Islet precursor cell (in vitro differentiated cells): ENCODE measurements at places on chromosomes 11 and 22.

GRCh38 chr11:60840470-60841430 is 1.2 kb upstream of the CCDC86 start:
- no peak for DNase-seq

GRCh38 chr11:78332174-78332866 is 85.3 kb downstream of the GAB2 start:
- DNase-seq, result no peak

GRCh38 chr11:90407350-90407749 is 184.5 kb upstream of the CHORDC1 start:
- DNase-seq, result no peak

- DNase-seq, result no peak
Measured at GRCh38 chr11:9059406-9059805, 32.0 kb downstream of the SCUBE2 start.

DNA sequence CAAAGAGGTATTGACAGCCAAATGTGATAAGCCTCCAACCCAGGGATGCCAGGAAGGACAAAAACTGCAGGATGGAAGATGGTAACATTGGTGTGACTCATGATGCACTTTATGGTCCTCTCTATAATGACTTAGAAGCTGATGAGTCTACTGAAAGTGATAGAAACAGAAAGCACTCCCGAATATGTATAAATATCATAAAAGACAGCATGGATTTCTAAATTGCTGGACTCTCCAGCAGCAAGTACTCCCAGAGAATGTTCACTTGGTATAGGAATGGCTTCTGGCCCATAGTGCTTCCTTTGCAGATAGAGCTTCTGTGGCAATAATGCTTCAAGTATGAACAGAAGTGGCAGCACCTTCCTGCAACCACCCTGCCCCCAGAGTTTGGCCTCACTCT is at the start of gene OR52B2:
Gene OR52B2 (minus strand): TSS at position 101 of the 400 bp plus-strand sequence. CDS start 0 bp downstream, at position 101.
- no peak for DNase-seq

- peak; percentile 42 for DNase-seq
Measured at GRCh38 chr22:38946771-38947170, 10.6 kb upstream of the APOBEC3A start.

DNA sequence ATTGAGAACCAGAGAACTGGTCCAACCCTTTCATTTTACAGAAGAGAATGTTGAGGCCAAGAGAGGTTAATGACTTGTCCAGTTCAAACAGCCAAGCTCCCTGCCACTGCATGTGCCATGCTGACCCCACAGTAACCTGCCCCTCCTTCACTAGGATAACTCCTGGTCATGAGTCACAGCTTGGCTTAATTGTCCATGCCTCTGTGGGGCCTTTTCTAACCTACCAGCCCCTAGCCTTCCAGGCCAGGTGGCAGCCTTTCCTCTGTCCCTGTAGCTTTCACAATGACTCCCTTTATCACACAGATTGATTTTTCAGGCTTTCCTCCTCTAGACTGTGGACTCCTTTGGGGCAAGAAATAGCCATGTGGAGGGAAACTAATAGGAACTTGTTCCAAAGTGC is 97.2 kb downstream of the PIWIL4 start:
- DNase-seq, result peak; percentile 79

GRCh38 chr22:39995393-39996252 is 869 bp downstream of the FAM83F start:
- peak; percentile 63 for DNase-seq

- DNase-seq, result no peak
Measured at GRCh38 chr11:17171343-17171742, 36.4 kb downstream of the PIK3C2A start.

DNA sequence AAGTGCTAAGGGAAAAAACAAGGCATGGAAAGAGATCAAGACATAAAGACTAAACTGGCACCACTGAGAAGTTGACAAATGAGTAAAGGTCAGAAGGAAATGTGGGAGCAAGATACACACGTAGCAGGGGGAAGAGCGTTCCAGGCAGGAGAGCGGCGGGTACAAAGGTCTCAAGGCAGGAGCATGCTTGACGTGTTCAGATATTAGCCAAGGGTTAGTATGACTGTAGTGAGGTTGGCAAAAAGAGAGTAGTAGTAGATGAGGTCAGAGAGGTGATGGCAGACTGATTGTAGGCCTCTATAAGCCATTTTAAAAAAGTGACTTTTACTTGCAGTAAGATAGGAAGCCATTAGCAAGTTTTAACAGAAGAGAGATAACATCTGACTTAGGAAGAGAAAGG is 9.9 kb downstream of the SYT9 start:
- no peak for DNase-seq

DNA sequence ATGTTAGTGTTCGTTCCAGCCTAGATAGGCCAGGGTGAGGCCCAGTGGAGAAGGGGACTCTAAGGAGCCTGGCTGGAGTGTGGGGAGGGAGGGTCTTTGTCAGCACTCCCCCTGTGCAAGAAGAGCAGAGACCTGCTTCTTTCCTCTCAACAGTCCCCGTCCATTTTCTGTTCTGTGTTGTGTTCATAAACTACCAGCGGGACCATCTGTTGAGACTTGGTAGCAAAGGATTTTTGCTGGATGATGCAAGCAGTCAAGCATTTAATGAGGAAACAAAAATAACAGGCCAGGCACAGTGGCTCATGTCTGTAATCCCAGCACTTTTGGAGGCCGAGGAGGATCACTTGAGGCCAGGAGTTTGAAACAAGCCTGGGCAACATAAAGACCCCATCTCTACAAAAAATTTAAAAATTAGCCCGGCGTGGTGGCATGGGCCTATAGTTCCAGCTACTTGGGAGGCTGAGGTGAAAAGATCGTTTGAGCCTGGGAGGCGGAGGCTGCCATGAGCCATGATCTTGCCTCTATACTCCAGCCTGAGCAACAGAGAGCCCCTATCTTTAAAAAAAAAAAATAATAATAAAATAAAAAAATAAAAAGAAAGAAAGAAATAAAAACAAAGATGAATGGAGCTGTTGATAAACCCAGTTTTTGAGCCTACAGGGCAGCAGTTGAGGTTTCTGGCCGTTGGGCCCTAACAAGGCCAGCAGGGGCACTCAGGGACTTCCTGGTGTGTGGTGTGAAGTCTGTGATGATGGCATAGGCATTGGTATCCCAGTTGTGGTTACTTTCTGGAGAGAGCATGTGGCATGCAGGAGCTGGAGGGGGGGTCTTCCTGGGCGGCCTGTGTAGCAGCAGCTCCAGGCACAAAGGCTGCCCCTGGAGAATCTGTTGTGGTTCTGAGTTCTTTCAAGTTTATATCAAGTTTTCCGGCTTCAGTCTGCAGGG is 1.7 kb upstream of the TXNRD2 start:
- DNase-seq, result peak; percentile 74

DNA sequence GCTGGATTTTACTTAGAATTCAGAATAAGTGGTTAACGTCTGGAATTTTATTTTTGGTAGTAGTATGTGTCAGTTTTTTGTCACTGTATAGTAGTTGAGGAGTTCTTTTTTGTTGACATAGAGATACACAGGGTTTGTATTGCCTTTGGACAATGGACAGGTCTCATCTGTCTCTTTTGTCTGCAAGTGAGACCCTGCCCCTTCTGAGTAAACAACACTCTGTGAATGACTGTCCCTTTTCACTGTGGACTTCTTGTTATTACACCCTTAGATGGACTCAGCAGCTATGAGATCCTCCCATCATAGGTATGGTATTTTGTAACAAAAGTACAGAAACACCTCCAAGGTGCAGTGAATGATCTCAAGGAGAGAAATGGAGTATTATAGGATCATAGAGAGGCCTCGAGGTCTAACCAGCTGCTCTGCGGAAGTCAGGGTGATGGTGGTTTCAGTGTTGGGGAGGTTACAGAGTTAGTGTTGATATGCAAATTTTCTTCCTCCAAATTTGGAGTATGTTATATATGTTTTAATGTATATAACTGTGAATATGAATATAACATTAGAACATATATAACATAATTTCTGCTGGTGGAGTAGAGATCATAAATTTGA is 7.8 kb downstream of the PPP6R3 start:
- DNase-seq, result no peak

- peak; percentile 61 for DNase-seq
Measured at GRCh38 chr11:65169164-65169641, 830 bp upstream of the SPDYC start.

GRCh38 chr11:67494371-67495233 is 10.6 kb downstream of the PITPNM1 start:
- DNase-seq, result no peak

- no peak for DNase-seq
Measured at GRCh38 chr11:124605719-124606118, 5.5 kb upstream of the PANX3 start.

DNA sequence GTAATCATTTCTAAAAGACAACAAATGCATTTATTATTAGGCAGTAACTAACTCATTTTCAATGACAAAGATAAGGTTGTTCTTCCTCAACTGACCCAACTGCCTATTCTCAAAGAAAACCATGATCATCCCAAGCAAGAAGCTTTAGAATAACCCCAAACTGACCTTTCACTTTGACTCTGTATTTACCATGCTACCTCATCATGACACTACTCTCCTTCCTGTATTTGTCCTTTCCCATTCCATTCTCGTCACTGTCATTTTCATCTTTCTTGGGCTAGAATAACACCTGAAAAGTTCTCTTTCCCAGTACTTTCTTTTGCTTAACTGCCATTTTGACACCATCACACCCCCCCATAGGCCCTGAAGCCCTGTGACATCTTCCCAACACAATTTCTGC is 48.3 kb downstream of the TCF20 start:
- DNase-seq, result no peak

DNA sequence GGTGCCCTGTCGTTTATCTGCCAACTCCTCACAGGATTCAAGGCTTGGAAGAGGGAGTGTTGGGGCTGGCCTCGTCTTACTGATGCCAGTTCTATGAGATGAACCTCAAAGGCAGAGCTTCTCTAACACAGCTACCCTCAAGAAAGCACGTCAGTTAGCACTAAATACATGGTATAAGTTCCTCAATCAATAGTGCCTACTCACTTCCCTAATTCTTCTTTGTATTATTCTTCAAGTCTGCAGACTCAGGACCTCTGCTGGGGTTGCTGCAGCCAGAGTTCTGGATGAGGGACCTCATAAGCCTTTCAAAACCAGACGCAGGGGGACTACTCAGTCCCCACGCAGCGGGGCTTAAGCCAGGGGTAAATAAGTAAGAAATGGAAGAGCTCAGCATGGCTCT is 118.3 kb downstream of the VPREB1 start:
- no peak for DNase-seq

GRCh38 chr11:1906611-1907423 is 12.7 kb upstream of the TNNT3 start:
- no peak for DNase-seq

DNA sequence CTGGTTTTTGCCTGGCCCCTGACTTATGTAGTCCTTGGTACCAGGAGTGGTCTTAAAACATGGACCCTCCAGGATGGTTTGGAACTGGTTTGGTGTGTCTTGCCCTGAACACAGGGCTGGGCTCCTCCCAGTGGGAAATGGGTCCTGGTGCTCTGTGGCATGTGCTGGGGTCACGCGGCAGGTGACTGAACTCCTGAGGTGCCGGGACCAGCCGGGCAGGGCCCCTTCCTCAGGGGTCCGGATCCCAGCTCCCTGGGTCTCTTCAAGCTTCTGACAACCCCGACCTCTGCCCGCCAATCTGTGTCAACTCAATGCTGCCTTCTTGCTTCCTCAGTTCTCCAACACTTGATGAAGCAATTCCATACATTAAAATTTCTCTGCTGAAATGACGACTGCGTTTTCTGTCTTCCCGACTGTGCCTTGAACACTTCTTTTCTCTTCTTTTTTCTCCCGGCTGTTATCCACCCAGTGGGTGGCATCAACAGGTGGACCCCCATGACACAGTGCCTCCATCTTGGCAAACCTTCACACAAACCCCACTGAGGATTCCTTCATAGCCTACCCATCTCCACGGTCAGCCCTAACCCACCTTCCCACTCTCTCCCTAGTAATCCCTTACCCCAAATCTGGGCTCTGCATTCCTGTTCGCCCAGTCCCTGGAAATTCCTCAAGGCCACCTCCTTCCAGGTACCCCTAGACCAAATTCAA is 4.4 kb downstream of the IFT27 start:
- no peak for DNase-seq

DNA sequence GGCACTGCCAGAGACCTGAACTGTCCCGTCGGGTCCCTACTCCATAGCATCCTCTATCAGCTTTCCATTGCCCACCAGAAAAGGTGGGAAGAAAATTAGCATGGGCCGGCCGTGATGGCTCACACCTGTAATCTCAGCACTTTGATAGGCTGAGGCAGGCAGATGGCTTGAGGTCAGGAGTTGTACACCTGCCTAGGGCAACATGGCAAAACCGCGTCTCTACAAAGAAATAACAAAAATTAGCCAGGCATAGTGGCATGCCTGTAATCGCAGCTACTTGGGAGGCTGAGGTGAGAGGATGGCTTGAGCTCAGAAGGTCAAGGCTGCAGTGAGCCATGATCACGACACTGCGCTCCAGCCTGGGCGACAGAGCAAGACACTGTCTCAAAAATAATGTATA is 3.5 kb downstream of the SLC25A18 start:
- no peak for DNase-seq

DNA sequence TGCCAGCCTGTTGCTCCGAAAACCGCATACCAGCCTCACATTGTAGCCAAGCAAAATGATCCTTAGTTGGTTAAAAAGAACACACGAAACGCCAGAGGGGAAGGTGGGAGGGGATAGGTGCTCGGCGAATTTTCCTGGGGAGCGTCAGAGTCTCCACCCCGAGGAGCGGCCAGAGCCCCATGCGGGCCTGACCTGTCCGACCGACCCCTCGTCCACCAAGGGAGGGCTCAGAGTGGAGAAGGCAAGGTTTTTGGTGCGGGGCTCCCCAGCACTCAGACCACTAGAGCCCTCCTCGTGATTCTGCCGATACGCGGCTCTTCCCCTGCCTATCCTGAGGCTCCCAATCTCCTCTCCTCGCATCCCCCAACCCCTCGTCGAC is 39.6 kb downstream of the DIXDC1 start:
- DNase-seq, result peak; percentile 76

- no peak for DNase-seq
Measured at GRCh38 chr22:42052765-42053164, 17.8 kb downstream of the NAGA start.

- no peak for DNase-seq
Measured at GRCh38 chr11:123434911-123435310, 4.8 kb downstream of the GRAMD1B start.

- DNase-seq, result no peak
Measured at GRCh38 chr11:78772186-78772585, 197.5 kb upstream of the NARS2 start.

- DNase-seq, result no peak
Measured at GRCh38 chr22:40834619-40835018, 15.5 kb upstream of the SLC25A17 start.

DNA sequence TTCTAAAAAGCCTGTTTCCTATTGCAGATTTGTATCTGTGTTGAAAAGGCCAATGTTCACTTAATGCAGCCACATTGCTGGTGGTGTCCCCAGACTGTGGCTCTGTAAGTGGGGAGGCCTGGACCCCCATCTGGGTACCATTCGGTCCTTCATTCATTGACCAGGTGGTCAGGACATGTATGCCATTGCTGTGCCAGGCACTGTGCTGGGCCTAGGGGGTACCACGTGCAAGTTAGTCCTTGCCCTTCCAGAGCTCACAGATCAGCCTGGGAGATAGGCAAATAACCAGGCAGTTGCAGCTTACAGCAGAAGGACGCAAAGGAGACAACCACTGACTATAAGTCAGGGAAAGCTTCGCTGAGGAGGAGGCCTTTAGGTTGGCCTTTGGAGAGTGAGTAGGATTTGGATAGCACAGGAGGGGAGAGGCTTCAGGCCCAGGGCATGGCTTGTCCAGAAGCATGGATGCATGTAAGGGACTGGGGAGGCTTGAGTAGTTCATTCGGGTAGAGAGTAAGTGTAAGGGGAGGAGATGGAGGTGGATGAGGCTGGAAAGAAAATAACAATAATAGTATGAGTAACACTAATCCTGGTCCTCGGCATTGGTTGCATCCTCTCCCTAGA is 5.0 kb downstream of the PRDM11 start:
- DNase-seq, result peak; percentile 39
